ENCODE measurements at places on chromosomes 7 and 10.

GRCh38 chr7:45145881-45146280, 11.7 kb upstream of the RAMP3 start:
- peak; percentile 6 for DNase-seq

DNA sequence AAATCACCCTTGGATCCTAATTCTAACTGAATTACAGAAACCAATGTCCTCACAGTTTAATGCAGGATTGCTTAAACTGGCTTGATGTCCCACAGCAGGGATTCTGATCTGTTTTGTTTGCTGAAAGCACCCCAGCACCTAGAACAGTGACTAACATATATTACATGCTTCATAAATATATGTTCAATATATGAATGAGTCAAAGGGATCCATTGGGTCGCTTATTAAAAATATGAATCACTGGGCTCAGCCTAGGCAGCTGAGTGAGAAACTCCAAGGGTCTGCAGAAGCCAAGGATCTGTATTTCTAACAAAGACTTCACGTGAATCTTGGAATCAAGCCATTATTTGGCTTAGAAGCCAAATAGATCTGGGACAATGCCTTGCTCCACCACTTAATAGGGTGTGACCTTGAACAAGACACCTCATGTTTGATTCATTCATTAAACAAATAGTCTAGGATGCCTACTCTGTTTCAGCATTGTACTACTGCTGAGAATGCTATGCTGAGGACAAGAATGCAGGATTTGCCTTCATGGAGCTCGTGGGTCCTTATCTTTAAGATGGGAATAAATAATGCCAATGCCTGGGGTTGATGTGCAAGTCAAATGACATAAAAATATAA, 103.4 kb upstream of the DLX6 start:
- DNase-seq: no peak

DNA sequence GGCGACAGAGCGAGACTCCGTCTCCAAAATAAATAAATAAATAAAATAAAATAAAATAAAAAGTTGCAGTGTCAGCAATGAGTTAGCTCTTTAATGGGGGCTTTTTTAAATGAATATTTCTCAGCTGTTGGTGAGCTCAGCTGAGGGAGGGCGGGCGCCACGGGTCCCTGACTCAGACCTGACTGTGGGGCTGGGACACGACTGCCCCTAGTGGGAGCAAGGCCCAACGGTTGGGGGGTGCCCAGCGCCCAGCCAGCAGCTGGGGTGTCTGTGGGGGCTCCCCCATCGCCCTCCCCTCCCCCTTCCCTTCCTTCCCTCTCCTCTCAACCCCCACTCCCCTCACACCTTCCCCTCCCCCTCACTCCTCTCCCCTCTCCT, 46.6 kb downstream of the PWWP2B start:
- DNase-seq: no peak

DNA sequence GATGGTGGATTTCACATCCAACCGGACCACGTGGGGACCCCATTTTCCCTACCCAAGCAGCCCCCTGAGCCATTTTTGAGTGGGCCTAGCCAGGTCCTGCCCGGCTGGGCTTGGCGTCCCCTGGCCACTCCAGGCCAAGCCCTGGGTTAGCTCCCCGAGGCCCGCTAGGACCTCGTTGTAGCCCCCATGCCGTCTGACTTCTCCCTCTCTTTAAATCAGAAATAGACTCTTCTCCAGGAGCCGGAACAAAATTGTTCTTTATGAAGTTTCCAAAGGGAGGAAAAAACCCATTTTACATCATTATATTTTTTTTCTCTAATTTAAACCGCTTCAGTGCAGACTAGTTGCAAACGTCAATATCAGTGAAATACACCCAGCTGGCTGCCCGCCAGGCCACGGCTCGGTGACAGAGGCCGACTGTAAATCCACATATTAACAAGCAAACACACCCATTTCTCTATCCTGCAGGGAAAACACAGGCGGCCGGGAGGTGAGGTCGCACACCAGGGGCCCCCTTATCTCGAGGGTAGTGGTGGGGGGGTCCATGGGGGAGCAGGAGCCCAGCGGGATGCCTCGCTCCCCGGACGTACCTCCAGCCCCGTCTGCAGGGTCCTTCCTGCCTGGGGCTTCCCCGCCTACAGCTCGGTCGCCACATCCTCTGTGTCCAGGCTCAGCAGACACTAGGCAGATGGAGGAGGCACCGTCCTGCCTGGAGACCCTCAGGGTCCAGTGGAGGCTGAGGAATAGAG, 72.7 kb downstream of the ELFN1 start:
- DNase-seq: peak; percentile 80

GRCh38 chr10:106500041-106500924, 664.2 kb downstream of the SORCS1 start:
- DNase-seq: no peak

- DNase-seq: no peak
Observed at GRCh38 chr7:155597753-155598140, 46.7 kb upstream of the RBM33 start.

GRCh38 chr7:133423618-133424017, 170.7 kb downstream of the EXOC4 start:
- no peak for DNase-seq

DNA sequence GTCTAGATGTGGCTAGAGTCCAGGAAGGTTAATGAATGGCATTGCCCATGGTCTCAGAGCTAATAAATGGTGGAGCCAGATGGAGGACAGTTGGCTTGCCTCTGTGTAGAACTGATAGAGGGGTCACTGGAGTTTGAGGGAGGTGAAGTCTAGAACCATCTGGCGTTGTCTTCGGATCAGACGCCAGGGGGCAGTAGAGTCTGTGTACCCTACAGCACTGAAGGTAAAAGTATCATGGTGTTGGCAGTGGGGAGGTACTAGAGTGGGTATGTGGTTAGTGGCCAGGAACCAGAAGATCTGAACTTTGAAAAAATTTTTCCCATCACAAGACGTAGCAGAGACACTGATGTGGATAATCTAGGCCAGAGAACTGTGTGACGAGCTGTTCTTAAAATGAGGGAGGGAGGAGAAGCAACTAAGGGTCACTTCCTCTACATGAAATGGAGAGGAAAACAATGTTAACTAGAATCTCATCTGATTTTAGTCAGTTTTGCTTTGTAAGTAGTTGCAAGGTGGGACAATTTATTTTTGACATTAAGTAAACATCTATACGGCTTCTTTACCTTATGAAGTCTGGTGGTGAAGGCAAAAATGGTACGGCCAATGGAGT, 227.9 kb upstream of the PRSS58 start:
- no peak for DNase-seq

DNA sequence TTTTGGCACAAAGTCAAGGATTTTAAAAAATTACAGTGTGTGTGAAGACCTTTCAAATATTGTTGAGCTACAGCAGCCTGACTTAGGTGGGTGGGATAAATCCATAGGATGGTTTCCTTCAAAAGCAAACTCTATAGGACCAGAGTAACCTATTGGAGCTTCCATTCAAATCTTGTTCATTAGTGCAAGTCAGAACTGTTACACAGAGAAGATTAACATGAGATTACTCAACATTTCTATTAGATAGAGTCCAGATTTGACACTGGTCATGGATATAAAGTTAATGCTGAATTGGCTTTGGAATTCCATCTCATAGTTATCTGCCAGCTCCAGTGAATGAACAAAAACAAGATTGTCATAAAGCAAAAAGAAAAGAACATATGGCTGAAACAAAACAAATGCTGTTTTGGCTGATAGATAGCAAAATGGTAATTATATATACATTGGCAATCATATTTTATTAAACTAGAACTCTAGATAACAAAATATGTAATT, 129.6 kb upstream of the SEMA3A start:
- DNase-seq: no peak

DNA sequence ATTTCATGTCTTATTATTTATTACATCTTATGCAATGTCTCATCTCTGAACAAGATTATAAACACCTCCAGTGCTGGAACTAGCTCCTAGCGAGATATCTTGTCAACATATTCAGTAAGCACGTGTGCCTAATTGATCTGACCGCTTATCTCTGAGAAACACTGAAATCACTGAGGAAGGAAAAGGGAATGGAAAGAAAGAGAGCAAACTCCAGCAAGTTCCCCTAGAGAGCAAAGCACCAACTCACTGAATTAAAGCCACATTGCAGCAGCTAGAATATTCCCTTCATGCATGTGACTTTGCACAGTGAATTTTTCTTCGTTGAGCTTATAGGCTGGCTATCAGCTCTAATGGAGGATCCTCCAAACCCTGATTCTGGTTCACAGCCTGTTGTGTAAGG, 177.1 kb upstream of the FRMD4A start:
- no peak for DNase-seq

DNA sequence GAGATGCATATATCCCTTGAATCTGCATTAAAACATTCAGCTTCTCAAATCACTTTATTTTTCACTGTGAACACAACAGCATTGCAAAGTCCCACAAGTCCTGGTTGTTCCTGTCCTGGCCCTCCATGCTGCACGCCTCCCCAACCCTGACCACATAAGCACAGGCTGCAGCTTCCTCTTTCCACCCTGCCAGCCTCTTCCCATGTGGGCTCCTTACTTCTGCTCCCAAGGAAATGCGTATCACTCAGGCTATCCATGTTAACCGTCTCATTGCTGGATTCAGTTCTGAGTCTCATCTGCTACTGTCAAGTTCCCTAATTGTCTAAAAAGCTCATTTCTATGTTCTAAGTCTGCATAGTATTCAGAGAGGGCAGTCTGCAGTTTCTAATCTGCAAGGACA, 89.7 kb upstream of the ZPBP start:
- DNase-seq: peak; percentile 47
